ENCODE measurements at places on chromosomes 6 and 20.

GRCh38 chr6:144036064-144036834, 28.2 kb upstream of the PLAGL1 start:
- DNase-seq: peak; percentile 10

DNA sequence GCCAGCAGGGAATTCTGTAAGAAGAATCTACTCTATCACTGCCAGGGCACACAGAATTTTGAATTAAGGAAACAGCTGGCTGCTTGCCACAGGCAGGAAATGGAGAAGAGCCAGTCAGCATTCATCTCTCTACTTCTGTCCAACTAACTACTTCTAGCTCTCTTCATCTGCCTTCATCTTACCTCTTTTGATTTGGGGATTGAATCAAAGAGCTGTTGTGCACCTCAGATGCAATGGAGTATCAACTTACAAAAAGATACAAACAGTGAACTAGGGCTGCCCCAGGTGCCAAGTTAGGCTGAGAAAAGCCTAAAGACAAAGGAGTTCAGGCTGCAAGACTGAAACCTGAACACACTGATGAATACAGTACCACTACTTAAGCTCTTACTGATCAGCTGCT, 82.0 kb downstream of the PTPRK start:
- no peak for DNase-seq

GRCh38 chr6:137657351-137657911, 163.2 kb upstream of the OLIG3 start:
- DNase-seq: no peak

GRCh38 chr20:34581341-34582184, 23.0 kb downstream of the MAP1LC3A start:
- no peak for DNase-seq

GRCh38 chr20:8094415-8094818, 37.6 kb upstream of the PLCB1 start:
- DNase-seq: peak; percentile 31

- no peak for DNase-seq
Observed at GRCh38 chr6:142285235-142286087, 16.3 kb upstream of the ADGRG6 start.

GRCh38 chr20:20561841-20562240, 150.6 kb downstream of the RALGAPA2 start:
- peak; percentile 37 for DNase-seq

DNA sequence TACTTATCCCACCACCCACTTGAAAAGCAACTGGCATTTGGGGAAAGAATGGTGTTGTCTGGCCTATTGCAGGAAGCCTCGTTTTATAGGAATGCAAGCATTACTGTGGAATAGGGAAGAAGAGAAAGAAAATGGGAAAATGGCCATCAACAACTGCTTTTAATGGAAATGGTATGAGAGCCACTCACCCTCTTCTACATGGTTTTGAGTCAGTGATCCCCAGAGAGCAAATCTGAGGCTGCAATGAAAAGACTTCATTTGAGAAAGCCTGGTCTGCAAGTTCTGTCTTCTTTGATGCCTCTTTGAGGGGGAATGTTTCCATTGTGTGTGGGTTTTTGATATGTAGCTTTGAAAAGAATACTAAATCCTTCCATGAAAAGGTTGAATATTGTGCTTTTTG, 172.3 kb upstream of the HDDC2 start:
- no peak for DNase-seq

DNA sequence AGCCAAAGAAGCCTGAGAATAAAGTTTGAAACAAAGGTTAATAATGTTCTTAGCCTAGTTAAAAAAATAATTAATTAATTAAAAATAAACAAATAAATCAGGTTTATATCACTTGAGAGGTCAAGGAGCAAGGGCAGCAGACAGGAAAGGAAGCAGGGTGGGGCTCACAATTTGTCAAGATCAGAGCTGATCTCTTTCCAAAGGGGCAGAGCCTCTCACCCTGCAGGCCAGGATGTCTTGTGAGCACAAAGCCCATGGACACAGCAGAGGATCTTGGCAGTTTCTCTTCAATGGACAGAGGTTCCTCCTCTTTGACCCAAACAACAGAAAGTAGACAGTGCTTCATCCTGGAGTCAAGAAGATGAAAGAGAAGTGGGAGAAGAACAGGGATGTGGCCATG, 14.9 kb downstream of the ULBP1 start:
- no peak for DNase-seq

GRCh38 chr6:45722876-45723275, 292.8 kb downstream of the CLIC5 start:
- DNase-seq: no peak

DNA sequence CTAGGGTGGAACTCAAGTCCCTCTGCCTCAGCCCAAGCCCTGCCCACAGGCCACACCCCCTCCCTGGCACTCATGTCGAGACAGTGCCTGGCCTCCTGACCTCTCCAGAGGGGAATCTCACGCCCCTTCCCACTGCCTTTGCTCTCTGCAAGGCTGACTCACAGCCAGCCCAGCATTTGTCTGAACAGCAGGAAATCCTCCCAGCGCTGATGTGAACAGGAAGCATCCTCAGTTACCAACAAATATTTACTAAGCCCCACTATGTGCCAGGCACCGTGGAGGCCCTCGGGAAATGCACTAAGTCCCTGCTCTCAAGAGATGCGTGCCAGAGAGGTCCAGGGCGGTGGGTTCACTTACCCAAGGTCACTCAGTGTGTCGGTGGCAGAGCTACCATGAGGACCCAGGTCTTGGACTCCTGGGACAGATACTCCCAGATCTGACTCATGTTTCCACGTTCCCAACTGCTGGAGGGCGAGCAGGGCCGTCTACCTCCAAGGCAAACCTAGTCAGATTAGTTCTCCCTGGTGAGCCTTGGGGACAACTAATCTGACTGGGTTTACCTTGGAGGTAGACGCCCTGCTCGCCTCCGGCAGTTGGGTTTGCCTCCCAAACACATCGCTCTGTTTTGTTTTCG, 7.8 kb downstream of the ADA start:
- no peak for DNase-seq

DNA sequence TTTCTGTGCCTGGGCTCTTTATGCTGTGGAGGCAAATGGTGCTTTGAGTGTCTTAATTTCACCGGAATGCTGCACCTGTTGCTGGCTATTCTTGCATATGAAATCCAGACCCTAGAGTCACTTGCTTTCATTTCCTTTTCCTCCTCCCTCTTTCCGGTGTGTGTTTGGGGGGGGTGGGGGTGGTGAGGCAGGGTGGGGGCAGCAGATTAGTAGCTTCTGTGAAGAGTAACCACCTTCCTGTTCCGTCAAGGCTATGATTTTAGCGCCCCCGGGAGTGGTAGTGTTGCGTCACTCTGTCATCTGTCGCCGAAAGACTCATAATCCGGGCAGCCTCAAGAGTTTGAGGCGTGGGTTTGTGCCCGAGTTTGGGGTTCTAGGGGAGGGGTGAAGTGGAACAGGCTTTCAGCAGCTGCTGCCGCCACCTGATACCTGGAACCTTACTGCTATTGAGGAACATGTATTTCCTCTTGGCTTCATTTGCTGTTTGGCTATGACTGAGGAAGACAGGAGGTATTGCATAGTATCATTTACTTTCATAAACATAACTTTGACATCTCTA, 49.1 kb downstream of the UTRN start:
- no peak for DNase-seq

GRCh38 chr20:19515074-19515473, 243.0 kb upstream of the RIN2 start:
- no peak for DNase-seq

DNA sequence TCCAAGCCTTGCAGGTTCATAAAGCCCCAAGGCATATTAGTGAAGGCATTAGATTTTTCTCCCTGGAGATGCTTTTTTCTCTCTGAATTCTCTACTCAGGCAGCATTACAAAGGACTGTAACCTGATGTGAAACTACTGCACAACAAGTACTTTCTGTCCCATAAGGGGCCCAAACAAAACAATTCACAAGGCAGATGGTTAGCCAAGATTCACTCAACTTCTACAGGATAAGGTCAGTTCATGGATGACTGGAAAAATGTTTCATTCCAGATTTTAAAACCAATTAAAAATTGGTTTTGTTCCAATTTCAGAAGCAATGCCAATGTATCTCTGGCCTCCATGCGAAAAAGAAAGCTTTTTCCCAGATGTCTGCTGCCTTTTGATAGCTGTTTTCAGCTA, 181.8 kb downstream of the KHDC1L start:
- no peak for DNase-seq

GRCh38 chr6:41505122-41506049, 40.8 kb upstream of the FOXP4 start:
- no peak for DNase-seq

DNA sequence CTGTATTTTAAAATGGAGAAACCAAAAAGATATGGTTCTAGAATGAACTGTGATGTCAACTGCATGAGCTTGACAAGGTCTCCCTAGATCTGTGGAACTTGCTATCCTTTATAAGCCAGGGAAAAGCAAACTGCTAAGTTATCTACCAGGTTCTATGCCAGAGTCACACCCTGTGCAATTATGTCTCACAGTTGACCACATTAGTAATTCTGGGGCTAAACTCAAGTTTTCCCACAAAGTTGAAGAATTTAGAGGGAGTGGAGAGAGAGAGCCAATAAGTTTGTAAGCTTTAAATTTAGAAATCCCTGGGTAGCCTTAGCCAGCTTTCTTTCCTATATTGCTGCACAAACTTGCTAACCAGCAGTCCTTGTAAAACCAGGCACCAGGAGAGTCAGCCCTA, 407.0 kb upstream of the SASH1 start:
- no peak for DNase-seq

- DNase-seq: no peak
Observed at GRCh38 chr6:111105578-111105977, 18.3 kb downstream of the SLC16A10 start.

DNA sequence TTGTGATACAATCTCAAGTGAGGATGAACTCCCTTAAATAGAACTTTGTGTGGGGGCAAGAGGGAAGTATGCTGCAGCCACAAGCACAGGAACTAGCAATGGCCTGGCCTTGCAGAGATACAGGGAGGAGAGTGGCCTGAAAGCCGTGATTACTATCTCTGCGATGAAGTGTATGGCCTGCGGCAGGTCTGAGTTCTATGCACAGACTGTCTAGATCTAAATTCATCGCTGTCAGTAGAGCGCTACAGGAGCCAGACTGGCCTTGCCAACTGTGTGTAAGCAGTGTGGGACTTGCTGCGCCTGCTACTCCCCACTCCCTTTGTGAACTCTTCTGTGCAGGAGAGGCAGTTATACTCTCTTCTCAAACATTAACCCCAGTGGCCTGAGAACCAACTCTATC, 997.0 kb downstream of the GRIK2 start:
- DNase-seq: no peak

All from cerebellar cortex (tissue), 1 donor.